ENCODE measurements at places on chromosomes 13 and 19.

DNA sequence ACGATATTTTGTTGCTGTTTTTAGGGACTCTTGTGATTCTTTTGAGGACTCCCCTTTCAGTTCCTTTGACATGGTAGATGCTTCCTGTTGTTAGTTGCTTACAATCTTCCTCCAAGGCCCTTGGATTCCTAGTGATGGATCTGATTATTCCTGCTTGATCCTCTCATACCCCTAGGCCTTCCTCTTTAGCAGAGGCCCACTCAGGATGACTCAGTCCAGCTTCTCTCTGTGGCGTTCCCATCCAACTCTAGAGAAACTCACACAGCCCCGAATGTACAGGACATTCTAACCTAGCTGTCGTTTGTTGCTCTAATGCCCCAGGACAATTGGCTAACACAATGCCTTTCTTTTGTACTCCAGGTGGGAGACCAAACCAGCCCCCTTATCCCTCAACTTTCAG, 191.4 kb downstream of the POSTN start:
- no peak for DNase-seq

DNA sequence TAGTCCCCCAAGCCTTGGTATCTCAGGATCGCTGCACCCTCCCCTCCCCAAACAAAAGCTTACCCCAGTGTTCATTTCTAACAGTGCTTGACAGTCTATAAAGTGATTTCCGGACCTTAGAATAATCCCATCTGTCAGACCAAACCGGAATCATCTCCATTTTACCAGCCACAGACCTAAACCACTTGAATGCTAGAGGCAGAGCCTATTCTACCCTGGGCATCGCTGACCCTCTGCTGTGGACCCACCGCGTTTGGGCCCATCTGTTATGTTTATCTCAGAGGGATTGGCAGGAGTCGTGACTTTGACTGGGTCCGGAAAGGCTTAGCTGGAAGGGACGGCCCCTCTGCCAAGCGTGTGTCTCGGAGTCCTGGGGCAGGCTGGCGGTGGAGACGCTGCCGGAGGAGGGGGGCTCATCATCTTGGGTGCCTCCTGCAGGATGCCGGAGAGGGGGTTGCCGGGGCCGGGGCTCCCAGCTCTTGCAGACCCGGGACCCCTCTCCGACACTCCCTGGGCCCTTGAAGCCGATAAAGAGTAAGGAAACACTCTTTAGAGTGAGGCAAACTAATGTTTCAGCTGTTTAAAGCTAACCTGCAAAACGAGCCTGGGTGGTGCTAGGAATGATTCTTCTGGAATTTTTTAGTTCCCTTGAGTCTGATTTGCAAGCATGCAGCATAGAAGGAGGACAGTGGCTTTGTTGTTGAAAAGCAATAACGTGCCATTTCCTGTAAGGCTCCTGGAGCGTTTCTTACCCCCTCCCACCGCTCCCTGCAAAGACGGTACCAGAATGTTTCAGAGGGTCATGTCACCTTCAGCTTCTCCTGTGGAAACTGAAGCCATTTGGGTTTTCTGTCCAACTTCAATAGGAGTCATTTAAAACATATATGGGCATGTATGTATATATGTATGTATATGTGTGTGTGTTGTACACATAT, 1.3 kb downstream of the SLC25A42 start:
- DNase-seq, result no peak

DNA sequence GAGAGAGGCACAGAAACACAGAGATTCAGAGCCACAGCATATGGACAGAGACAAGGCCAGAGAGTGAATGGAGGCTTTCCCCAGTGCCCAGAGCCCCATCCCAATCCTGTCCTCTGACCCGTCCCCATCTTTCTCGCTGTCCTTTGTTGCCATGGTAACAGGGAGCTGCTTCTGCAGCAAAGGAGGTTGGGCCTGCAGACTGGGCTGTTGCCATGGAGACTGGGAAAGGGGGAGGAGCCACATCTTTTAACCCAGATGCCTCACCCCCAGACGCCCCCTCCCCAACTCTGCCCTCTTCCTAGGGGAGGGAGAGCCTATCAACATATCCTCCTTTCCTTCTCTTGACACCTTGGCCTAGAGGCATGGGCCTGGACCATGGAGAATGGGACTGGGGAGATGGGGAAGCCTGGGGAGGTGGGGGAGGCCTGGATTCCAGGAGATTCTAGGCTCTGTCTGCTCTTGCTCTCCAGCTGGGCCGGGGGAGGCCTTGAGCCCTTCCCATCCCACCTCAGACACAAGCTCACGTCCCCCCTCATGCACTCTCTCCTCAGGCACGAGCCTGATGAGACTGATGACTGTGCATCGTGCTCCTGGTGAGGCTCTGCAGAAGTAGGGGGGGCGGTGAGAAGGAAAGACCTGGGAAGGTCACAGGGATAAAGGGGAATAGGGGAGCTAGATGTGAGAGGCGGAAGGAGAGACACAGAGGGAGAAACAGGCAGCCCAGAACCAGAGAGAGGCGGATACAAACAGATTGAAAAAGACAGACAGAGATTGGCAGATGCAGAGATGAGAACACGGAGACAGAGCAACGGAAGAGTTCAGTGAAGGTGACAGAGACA, 2.1 kb upstream of the ATP1A3 start:
- no peak for DNase-seq

DNA sequence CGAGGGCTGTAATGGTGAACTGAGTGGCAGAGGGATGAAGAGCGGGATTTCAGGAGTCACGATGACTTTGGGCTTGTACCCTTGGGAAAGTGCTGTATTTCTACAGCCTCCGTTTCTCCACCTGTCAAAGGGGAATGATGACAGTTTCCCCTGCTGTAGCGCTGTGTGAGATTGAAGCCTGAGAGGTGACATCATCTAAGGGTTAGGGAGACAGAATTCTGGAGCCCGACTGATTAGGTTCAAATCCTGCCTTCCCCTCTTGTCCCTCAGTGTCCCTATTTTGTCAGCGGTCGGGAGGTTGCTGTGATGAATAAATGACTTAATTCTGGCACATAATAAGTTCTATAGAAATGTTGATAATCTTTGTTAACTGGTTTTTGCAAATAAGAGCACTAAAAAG, 693 bp downstream of the MRPL4 start:
- DNase-seq, result no peak

- no peak for DNase-seq
Observed at GRCh38 chr13:73742982-73743381, 391.2 kb downstream of the KLF12 start.

GRCh38 chr13:39692660-39693438, 37.4 kb downstream of the COG6 start:
- DNase-seq, result no peak

- no peak for DNase-seq
Observed at GRCh38 chr19:6925386-6925785, 38.0 kb downstream of the ADGRE1 start.

- DNase-seq, result no peak
Observed at GRCh38 chr19:33395561-33396550, 22.3 kb downstream of the CEBPG start.

DNA sequence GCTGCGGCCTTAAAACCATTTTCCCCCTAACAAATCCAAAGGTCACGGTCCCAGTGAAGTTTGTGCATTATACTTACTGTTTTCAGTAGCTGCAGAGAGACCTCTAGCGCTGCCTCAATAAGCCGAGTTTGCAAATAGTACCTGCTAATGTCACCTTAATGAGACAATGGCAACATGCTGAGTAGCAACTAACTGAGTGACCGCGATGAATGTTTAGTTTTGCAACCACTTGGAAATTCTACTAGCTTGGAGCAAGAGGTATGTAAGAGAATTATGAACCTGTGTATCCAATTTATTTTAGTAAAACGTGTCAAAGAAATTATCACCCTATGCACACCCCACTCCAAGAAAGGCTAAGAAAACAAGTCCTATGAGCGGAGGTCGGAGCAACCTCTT, 1.2 kb downstream of the KPNA3 start:
- DNase-seq, result peak; percentile 15

DNA sequence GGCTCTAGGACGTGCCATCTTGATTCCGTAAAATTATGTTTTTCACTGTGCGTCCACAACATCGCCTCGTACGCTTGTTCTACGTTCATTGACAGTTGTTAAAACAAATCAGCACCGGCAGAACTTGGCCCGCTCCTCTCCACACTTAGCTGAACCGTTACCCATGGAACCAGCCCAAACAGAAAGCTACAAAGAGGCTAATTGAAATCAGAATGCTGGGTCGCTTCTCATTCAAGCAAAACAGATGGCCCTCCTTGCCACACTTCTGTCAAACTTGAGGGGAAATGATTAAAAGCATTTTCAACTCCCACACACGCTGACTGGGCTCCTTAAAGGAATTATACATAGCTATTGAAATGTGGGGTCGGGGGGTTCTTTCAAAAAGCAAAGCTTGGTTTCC, 71.6 kb downstream of the TM9SF2 start:
- no peak for DNase-seq

DNA sequence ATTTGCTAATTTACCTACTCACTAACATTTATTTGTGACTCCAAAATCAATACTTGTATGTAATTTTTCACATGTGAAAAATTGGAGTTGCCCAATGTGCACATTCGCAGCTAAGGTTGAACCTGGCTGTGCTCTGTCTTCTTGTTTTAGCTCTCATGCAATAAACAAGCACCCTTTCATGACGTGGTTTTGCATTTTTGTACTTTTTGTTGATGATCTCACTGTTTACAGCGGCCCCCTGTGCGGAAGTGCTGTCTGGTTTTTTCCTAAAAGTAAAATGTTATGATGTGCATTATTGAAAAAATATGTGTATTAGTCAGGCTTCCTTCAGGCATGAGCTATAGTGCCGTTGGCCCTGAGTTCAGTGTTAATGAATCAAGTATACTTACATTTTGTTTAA, 18.1 kb downstream of the DGKH start:
- DNase-seq, result peak; percentile 90

DNA sequence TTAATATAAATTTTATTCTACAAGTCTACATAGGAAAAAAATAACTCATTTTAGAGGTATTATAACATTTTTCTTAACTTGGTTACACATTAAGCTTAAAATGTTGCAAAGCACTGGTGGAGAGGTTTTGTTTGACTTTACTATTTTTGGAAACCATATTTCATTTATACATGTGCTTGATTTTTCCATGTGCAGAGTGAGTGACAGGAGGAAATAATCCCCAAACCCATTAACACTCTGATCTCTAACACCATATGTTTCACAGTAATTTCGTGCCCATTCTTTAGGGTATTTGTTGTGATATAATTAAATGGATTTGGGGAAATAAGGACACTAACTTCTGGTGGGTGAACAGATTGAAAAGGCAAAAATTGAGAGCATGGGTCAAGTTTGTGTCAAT, 2124.4 kb upstream of the PCDH20 start:
- no peak for DNase-seq

- no peak for DNase-seq
Observed at GRCh38 chr13:23443878-23444277, 10.4 kb upstream of the SACS start.

DNA sequence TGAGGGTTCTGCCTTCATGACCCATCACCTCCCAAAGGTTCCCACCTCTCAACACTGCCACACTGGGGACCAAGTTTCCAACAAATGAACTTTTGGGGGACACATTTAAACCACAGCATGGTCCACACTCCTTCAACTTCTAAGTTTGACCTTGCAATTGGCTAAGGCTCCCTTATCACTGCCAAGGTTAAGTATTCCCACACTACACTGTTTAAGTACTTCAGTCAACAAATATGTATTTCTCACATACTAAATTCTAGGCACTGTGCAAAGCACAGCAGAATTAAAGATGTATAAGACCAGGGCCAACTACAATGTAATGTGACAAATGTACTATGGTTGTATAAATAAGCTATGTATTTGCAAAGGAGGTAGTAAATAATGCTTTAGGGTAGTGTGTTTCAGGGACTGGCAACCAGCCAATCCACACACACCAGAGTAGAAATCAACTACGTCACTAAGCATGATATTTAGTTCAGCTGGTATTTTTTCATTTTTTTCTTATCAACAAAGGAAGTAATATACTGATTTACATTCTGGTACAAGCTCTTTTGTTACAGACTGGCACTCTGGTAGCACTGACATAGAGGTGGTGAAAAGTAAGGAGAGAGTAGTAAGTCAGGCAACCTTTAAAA, 12.2 kb downstream of the NUFIP1 start:
- no peak for DNase-seq

GRCh38 chr13:25241007-25241406, 46.3 kb downstream of the MTMR6 start:
- no peak for DNase-seq

DNA sequence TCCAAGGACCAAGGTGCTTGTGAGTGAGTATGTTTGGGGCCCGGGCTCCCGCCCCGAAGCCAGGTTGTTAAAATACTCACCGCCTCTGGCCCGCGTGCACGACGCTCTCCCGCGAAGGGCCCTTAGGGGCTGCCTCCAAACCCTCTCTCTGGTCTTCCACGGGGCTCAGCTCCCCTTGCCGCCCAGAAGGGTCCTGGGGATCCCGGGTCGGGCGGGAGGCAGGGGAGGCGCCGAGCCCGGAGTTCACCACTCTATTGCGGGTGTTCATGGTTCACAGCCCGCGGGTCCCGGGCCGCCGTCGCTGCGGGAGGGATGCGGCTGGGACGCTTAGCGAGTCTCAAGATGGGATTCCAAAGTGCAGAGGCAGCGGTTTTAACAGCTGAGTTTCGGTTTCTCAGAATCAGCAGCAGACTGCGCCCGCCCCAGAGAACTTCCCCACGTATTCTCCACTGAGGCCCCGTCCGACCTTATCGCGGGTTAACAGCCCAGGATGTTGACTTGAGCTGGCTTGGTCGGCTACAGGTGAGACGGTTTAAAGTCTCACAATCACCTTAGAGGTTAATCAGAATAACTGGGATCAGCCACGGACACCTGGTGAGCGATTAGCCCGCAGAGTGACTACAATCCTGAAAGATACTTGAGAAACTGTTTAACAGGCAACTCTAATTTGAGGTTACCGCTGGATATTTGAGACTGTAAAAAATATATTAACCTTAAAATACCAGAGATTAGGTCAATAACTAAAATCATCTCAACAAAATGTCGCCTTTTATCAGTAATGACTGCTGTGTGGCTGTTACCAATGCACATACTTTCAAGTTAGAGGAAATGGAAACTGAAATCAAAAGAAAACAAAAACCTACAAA, at the start of gene EPSTI1:
Gene EPSTI1, minus strand, starts transcription at position 344 of the 866 bp plus-strand sequence. Its CDS starts 76 bp downstream, at position 268.
- peak; percentile 77 for DNase-seq

DNA sequence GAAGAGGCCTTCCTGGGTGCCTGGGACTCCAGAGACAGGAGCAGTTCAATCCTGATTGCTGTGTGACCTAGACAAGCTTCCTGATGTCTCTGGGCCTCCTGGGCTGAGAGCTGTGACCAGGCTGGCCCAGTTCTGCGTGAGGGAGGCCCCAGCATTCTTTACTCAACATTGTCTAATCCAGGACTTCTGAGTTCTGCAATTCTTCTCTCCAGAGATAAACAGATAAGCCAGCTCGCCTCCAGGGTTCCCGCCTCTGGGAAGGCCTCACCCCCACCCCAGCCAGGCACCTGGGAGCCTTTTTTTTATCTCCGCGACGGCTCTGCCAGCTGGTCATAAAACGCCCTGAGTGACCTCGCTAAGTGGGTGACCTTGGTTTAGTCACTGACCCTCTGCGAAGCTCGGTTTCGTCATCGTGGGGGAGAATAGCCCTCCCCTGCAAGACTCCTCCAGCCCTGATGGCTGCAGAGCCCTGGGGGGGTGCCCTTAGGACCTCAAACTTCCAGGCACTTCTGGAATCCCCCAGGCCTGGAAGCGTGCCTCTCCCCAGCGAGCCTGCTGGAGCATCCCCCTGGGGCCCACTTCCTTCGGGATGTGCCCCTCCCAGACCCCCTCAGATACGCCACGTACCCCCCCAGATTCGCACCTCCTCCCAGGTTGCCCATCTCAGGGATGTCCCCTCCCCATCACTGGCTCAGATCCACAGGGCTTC, 1.9 kb downstream of the SULT2B1 start:
- no peak for DNase-seq
